ENCODE measurements at places on chromosomes 3 and 15.

GRCh38 chr3:134009345-134010000, 20.3 kb downstream of the SLCO2A1 start:
- no peak for DNase-seq

DNA sequence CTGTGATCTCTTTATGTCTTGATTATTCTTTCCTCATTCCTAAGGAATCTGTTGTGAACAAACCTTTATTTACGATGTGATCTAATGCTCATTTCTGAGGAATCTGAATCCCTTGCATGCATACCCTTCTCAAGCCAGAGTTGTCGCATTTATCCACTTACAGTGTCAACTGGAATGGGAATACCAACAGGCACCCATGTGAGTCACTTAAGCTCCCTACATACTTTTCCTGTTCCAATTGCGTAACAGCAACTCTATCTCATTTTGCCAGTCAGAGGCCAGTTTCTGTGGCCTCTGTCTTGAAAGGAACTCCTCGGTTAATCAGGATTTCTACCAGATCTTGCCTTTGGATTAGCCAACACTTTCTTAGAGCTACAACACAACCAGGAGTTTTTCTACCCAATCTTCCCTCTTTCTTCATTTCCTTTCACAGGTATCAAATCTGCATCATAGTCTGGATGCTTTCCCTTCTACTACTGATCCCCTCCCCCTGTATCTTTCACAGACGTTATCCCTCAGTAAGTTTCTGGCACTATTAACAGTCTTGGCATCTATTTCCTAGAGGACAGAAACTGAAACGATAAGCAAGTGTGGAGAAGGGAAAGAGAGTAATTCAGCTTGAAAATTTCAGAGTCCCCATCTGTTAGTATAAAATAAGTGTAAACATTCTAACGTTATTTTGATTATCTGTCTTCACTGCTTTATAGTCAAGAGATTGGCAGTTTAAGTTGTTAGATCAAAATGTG, 66.8 kb upstream of the BCHE start:
- no peak for DNase-seq

GRCh38 chr15:101459579-101460300, 29.8 kb downstream of the PCSK6 start:
- DNase-seq = no peak

- DNase-seq = no peak
Observed at GRCh38 chr3:15645740-15646501, 44.4 kb downstream of the BTD start.

- DNase-seq = no peak
Observed at GRCh38 chr3:47495111-47495510, 18.4 kb downstream of the ELP6 start.

GRCh38 chr15:69562564-69562963, 109.9 kb downstream of the RPLP1 start:
- DNase-seq = no peak

DNA sequence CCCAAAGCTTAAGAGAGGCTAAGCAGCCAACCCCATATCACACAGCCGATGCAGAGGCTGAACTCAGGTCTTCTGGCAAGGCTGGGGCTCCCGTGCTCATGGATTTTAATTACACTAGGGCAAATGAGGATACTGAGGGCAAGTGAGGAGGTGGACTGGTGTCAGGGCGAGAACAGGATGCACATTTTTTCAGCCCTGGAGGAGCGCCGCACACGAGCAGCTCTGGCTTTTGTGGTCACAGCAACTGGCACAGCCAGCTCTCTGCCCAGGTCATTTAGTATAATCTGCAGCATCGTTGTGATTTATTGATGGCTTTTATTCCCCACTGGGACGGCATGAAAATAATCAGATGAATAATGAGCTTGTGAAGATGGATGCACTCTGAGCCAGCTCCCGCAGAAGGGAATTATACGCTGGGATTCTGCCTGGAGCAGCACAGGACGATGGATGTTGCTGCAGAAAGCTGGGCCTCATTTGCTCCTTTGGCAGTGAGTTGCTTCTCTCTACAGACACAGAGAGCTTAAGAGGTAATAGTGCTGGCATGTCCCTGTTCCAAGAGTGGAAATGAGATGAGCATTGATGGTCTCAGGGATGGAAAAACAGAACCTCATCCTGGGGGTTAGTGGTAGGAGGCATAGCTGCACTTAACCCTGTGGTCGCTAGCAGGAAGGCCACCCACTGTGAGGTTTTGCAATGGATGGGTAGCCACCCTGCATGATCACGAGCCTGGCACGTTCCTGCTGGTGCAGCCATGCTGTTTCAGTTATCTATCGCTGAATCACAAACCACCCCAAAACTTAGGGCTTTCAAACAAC, 135.4 kb downstream of the UACA start:
- DNase-seq = no peak

- no peak for DNase-seq
Observed at GRCh38 chr15:71192816-71193215, 77.5 kb downstream of the THSD4 start.

- no peak for DNase-seq
Observed at GRCh38 chr3:10582733-10583132, 77.3 kb upstream of the ATP2B2 start.

DNA sequence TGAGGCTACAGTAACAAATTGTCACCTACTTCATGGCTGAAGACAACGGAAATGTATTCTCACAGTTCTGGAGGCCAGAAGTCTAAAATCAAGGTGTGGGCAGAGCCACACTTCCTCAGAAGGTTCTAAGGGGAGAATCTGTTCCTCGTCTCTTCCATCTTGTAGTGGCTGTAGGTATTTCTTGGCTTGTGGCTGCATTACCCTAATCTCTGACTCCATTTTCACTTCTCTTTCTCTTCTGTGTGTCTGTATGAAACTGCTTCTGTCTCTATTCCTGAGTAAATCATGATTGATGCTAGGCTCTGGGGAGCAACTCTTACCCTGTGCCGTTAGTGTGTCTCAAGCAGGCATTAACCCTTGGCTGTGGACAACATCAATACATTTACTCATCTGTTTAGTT, 164.7 kb downstream of the SQOR start:
- DNase-seq = no peak

DNA sequence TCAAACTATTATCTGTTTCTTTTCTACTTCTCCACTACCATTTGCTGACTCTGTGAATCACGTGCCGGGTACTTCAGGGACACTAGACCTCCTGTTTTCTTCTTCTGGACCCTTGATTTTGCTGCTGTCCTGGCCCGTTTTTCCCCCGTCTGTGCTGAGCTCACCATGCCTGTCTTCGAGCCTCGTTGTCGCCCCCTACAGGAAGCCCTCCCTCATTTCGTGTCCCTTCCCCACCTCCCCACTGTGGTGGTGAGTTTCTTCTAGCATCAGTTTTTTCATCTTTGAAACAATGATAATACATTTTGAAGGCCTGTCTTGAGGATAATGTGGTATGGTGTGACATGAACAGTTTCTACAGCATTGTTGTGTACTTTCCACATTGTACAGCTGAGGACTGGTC, 12.8 kb downstream of the GABRG3 start:
- DNase-seq = no peak

GRCh38 chr3:130539005-130539404, 22.0 kb downstream of the COL6A6 start:
- DNase-seq = peak; percentile 17

DNA sequence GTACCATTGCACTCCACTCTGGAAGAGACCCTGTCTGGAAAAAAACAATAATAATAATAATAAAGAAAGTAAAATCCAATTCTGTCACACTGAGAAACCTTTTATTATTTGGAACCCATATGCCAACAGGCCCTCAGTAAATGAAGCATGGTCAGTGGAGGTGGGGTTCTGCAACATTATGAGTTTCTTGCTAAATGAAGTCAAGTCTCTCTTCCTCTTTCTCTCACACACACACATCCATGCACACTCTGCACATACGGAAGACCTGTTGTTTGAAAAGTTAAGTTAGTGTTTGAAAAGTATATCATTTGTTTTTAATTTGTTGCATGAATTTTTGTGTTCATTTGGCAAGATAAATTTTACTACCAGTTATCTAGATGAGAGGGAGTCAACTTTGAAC, 27.8 kb downstream of the GAP43 start:
- DNase-seq = no peak

DNA sequence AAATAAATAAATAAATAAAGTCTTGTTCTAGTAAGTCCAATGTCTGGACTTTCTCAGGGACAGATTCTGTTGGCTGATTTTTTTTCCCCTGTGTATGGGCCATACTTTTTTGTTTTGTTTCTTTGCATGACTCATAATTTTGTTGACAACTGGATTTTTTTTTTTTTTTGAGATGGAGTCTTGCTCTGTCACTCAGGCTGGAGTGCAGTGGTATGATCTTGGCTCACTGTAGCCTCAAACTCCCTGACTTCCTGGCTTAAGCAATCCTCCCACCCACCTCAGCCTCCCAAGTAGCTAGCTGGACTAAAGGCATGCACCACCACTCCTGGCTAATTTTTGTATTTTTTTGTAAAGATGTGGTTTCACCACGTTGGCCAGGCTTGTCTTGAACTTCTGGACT, 38.9 kb downstream of the TICRR start:
- DNase-seq = no peak

DNA sequence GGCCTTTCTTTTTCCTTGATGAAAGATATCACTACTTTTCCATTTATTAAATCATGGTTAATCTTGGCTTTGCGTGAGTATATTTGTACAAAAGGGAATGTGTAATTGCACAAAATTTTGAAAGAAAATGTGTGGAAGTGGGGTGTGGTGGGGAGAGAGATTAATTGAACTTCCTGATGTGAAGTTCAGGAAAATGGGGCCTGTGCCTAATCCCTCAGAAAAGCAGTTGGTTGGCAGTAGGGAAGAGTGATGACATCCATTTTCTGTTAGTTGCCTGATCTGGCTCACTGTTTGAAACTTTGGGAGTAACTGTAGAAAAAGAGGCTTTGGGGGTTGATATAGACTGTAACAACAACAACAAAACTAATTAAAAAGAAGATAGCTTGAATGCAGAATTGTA, 10.8 kb upstream of the IL20RB start:
- DNase-seq = no peak

- peak; percentile 48 for DNase-seq
Observed at GRCh38 chr15:43441316-43441715, 51.6 kb downstream of the TP53BP1 start.

DNA sequence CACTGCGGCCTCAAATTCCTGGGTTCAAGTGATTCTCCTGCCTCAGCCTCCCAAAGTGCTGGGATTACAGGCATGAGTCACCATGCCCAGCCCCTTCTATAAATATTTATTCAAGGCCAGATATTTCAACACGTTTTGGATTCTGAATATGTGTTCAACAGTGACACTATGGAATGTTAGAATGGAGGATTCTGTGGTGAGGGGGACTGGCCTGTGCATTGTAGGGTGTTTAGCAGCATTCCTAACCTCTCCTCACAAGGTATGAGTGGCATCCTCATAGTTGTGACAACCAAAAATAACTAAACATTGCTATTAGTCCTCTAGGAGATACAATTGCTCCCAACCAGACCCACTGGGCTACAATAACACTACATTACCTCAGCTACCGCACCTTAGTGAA, 104.0 kb upstream of the ATP10A start:
- DNase-seq = no peak

DNA sequence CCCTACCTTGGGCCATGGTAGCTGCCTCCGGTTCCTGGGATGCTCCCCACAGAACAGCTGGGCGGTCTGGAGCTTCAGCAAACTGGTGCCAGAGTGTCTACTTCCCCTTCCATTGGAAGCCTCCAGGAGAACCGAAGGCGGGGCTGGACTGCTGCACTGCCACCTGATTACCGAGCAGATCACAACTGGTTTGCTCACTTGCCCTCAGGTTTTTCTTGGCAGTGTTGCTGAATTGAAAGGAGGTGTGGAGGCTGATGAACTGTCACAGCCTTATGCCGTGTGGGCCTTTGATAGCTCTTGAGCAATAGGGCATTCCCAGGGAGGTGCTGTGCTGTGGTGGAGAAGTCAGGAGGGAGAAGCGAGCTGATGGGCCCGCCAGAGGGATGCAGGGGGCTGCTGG, at the start of gene TGM5:
TGM5 (minus strand) TSS at position 95 of the 400 bp plus-strand sequence; CDS start at position 16, 79 bp downstream.
- DNase-seq = no peak

- no peak for DNase-seq
Observed at GRCh38 chr3:53518495-53518981, 24.1 kb downstream of the CACNA1D start.

DNA sequence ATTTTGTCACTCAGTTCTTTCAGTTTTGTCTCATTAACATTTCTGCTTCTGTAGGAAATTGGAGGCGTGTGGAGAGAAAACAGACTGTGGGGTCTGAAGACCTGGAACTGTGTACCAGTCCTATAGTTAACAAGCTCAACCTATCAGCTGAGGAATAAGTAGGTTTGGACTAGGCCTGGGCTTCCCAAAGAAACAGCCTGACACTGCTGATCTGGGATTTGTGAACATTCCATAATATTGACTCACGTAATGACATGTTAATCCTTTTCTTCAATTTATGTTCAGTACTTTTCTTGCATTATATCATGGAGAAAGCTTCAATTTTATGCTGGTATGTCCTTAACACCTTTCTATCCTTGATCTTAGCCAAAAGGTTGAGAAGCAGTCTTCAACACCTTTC, 181.6 kb upstream of the RORA start:
- DNase-seq = no peak

All from HAP-1 (cell line).